Endodermal cell (in vitro differentiated cells): ENCODE measurements at places on chromosomes 3 and 15. TPM values are rescaled to one million over a fixed set of nuclear protein-coding genes. Genes with fewer than 3 reads are reported as not detected.

GRCh38 chr3:174907628-174908407 lies 48.7 kb downstream of the NAALADL2 start:
- no peak for DNase-seq

DNA sequence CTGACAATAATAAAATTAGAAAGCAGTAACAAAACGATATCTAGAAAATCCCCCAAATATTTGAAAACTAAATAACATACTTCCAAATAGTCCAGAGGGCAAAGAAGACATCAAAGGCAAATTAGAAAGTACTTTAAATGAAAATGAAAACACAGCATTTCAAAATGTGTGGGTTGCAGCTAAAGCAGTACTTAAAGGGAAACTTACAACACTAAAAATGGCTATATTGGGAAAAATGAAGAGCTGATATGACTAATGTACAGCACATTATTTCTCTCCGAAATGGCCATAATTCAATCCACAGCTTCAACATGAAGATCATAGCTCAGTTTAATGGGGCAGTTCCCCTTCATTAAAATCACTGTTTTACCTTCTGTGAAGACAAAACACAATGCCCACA lies 71.9 kb downstream of the FBXL22 start:
- DNase-seq: no peak

DNA sequence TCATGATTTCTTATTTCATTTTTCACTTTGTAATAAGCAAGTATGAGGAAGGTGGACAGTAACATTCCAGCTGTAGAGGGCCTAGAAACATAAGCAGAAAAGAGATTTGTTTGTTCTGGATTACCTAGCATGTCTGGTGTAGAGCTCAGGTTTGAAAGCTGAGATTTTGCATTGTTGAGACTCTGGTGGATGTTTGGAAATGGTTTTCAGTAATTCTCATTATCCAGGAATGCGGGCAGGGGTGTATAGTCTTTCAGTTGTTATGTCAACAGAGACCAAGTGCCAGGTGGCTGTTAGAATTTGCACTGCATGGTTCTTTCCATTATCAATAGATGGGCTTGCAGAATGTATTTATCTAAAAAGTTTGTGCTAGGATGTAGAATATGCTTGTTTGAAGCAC lies 10.9 kb downstream of the GPD1L start:
- no peak for DNase-seq

- DNase-seq: peak; percentile 71
Observed at GRCh38 chr3:123637131-123637530, 52.3 kb upstream of the HACD2 start.

GRCh38 chr3:24311881-24312280 lies 182.8 kb downstream of the THRB start:
- DNase-seq: no peak

DNA sequence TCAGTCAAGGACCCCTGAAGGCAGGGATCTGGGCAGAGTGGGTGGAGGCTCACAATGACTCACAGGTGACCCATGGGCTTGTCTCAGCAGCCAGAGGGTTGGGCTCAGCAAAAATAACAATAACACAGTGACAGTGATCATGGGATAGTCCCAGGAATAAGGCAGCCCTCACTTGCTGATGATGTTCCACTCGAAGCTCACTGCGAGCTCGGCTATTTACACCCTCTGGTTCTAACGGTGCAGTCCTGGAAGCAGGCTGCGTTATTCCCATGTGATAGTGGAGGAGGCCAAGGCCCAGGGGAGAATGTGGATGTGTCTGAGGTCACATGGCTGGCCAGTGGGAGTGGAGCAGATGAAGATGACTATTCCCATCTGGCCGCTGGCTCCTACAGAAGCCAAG lies 16.2 kb downstream of the CCDC33 start:
- DNase-seq: no peak

REC114 gene
- not detected in 3 replicates for total RNA-seq

FAM81A gene
- 0.35 to 1.1 TPM in 2 of 3 replicates, not detected in the other for total RNA-seq

MGA gene
- 34.8 to 64.6 TPM (median 62.6 TPM) in 3 replicates for total RNA-seq
